ENCODE measurements at places on chromosomes 16 and 17. TPM values are rescaled to one million over a fixed set of nuclear protein-coding genes. Genes with fewer than 3 reads are reported as not detected.

DNA sequence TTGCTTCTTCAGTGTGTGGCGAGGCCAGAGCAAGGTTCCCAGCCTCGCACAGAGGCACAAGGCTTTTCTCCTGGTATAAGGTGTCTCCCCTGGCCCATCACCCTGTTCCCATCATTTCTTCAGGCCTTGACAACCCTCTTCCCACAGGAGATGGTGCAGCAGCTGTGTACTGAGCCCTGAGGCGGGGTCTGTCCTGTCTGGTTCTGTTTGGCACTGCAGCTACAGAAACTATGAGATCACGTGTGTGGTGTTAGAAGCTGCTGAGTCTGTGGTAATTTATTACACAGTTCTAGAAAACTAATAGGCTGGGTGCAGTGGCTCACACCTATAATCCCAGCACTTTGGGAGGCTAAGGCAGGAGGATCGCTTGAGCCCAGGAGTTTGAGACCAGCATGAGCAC, 7.2 kb downstream of the PLA2G15 start:
- DNase-seq: no peak

Gene SOCS7
- 4.7 TPM for total RNA-seq

GRCh38 chr16:544517-544916, 15.7 kb upstream of the PRR35 start:
- DNase-seq: no peak

Gene PRAC2
- total RNA-seq: not detected

Gene TBX2
- 3.6 TPM for total RNA-seq

GRCh38 chr16:60648290-60648689, 1387.9 kb downstream of the CDH8 start:
- no peak for DNase-seq

Gene PRSS33
- total RNA-seq: not detected

DNA sequence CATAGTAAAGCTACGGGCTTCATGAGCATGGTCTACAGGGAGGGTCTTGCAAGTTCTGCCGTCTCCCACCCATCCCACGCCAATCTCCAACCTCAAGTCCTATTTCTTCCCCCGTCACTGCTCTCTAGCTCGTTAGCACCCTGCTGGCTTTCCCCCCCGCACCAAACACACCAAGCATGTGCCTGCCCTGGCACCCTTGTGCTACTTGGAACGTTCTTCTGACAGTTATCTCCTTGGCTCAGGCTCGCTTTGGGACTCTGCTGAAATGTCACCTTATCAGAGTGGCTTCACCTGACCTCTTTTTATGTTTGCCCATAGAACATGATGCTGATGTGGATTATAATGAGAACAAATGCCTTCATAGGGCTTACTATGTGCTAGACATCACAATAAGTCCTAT, 21.9 kb downstream of the GLYR1 start:
- DNase-seq: no peak

DNA sequence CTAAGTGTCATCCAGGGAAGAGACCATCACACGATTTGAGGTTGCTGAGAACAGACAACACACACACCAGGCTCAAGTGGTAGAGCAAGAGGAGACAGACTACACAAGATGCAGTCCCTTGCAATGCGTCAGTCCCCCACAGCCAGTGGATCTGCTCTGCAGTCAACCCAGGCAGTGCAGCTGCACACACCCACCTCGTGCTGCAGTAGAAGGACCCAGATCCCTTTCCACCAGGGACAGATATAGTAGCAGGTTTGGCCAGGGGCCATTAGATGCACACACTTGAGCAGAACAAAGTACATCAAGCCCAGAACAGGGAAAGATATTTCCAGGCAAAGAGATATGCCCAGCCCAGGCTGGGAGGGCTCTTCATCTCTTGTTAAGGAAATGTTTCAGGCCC, 112.9 kb downstream of the GRIN2A start:
- DNase-seq: no peak

Gene HAS3
- 6.2 TPM for total RNA-seq

GRCh38 chr16:1942047-1942809, 771 bp downstream of the MSRB1 start:
- no peak for DNase-seq

Gene TBC1D3G
- not detected for total RNA-seq

Data from glomerular endothelial cell (primary cell).